AG09309 (cell line): ENCODE measurements at places on chromosomes 1 and 21.
A peak's percentile ranks its signal among the peaks of the same experiment; 100 is the strongest.

GRCh38 chr1:7967651-7968050, 6.1 kb downstream of the PARK7 start:
- no peak for DNase-seq

DNA sequence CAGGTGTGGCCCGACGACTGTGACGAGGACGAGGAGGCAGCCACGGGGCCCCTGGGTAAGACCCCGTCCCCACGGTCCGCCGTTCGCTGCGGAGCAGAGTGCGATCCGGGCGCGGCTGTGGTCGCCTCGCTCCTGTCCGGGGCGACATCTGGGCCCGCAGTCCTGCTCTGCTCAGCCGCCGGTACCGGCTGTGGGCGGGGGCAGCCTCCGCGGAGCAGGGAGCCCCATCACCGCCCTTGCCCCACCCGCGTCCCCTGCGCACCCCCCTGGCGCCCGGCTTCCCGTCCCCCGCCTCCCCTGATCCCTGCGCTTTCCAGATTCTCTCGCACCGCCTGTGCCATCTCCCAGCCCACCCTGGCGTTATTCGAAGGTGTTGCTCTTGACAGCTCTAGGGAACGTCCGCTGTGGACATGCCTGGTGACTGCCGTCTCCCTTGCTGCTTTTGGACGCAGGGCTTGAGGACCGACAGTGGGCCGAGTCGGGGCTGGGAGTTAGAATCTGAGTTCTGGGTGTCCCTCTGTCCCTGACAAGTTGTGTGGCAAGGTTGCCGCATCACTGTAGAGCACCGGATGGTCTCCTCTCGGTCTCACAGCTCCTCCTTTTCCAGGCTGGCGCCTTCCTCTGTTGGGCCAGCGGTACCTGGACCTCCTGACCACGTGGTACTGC, 596 bp downstream of the TOR3A start:
- DNase-seq, result no peak

GRCh38 chr1:227780101-227781044, 35.1 kb upstream of the PRSS38 start:
- no peak for DNase-seq

- DNase-seq, result no peak
Observed at GRCh38 chr1:68675336-68675735, 178.5 kb upstream of the DEPDC1 start.

- peak; percentile 8 for DNase-seq
Observed at GRCh38 chr1:206982216-206982615, 12.0 kb upstream of the FCAMR start.

DNA sequence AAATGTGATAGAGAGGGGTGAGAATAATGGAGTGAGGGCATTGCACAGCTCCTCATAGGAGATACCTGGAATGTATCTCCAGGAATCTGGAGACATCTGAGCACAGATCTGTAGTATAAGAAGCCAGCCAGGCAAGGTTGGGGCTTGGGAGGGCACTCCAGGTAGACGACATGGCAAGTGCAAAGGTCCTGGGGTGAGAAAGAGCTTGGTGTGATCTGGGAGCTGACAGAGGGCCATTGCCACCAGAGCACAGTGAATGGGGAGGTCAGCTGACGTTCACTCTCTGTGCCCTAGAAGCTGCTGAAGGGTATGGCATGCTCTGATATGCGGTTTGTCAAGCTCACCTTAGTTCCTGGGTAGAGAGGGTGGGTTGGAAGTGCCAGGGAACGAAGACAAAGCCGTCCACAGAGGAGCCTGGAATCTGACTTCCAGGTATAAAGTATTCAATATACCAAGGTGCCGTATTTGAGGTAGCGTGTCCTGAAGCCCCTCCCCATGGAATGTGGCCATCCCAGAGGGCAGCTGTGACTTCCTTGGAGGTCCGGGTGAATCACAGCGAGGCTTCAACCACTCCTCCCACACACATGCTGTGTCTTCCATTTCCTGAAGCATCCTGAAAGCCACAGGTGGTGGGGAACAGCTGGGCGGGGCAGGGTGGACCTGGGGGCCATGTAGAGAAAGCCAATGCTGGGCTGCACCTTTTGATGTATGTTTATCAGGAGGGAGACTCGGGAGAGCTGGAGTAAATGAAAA, 182.7 kb upstream of the KLHDC7A start:
- no peak for DNase-seq

DNA sequence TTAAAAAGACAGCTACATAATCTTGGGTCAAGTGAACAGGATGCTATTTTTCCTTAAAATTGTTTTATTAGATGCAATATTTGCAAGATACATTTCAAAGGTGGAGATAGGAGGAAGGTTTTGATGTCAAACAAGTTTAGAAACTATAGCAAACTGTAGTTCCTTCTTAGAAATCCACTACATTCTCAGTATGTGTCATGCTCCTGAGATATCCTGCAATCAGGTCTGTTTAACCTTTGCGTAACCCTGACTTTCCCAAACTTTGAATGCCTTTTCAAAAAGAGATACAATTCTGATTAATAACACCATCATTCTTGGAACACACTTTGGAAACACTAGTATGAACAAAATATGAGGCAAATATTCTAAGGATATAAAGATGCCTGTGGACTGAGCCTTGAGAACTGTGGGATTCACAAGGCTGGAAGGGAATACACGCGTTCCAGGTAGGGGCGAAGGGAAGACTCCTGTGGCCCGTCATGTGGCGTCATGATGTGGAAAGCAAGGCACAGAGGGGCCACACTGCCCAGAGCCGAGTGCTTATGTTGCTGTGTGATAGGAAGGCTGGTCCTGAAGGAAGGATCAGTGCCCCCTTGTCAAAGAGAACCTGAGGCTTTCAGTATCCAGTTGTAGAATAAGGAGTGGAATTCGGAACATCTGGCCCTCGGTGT, 19.6 kb upstream of the TARBP1 start:
- no peak for DNase-seq

DNA sequence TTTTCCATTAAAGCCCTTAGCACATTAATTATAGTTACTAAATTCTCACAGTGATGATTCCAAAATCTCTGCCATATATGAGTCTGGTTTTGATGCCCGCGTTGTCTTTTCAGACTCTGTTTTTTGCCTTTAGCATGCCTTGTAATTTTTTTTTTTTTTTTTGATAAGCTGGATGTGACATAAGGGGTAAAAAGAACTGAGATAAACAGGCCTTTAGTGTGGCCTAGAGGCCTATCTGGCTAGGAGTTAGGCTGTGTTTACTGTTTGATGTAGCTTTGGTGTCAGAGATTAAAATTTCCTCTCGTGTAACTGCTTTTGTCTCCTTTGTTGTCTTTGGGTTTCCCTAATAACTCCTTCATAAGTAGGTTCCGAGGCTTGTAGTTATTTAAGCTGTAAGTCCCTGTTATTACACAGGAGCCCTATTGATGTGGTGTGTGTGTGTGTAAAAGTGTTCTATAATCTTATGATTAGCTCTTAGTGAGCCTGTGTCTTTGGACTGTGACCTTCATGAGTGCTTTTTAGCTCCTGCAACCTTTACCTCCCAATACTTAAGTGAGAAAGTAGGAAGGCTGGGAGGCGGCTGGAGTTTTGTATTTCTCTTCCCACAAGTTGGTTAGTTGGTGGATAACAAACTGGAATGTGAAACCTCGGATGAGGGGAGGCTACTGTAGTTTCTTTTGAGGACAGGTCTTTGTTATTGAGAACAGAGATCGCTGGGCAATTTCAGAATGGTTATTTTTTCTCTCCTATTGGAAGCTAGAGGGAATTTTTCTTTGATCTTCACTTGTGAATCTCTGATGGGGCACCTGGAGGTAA, 19.3 kb downstream of the HS2ST1 start:
- no peak for DNase-seq

GRCh38 chr1:99176753-99177152, 87.5 kb upstream of the PLPPR4 start:
- DNase-seq, result no peak

- DNase-seq, result no peak
Observed at GRCh38 chr1:152907686-152908601, at the start of gene IVL. Gene IVL (plus strand): TSS chr1:152908546. CDS start chr1:152909798, 1,252 bp downstream.

DNA sequence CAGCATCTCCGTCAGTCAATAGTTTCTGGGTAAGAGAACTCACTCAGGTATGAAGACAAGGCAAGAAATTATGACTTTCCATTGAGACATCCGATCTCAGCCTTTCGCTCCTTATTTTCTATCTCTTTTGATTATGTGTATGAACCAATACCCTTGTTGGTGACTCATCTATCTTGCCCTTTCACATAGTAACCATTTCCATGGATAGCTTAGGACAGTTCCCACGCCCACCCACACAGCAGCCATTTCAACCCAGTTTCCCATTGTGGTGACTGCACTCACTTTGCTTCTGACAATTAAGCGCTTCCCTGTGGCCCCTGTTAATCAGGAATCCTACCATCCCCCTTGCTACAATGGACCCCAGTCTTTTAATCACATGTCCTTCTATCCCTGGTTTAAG, 210.6 kb upstream of the ADGRL2 start:
- no peak for DNase-seq

GRCh38 chr1:200355801-200356200, 54.0 kb downstream of the ZNF281 start:
- no peak for DNase-seq

DNA sequence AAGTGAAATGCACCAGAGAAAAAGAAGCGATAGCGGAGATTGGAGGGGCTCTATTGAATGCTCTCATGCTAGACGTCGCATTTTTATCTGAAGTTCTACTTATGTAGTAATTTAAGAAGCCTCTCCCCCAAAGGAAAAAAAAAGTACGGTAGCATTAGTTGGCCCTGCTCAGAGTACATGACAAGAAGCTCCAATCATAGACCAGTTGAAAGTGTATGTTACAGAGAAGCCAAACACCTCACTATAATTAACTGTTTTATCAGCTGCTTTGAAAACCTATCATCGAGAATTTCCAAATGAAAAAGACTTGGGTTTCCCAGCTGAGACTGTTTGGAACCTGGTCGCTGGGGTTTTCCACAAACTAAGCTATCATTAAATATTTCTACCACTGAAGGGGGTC, 19.6 kb upstream of the OVAAL start:
- DNase-seq, result no peak

- no peak for DNase-seq
Observed at GRCh38 chr1:169086603-169087455, 19.7 kb upstream of the ATP1B1 start.

- no peak for DNase-seq
Observed at GRCh38 chr1:28860332-28861073, 48.5 kb downstream of the OPRD1 start.

DNA sequence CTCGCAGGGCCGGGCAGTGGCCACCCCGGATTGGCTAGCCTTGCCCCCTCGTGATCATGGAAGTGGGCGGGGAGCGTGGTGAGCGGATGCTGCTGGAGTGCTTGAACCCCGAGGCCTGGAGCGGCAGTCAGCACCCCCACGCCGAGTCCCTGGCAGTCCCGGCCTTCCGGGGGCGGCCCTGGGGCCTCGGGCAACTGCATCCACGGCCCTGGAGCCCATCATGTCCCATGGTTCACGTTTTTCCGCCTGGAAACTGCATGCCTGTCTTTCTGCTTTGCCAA, 45.6 kb downstream of the CDC7 start:
- no peak for DNase-seq

GRCh38 chr1:224014330-224014649, 99.6 kb upstream of the FBXO28 start:
- DNase-seq, result no peak

GRCh38 chr21:31498985-31499384, 154.9 kb upstream of the TIAM1 start:
- DNase-seq, result no peak

- no peak for DNase-seq
Observed at GRCh38 chr1:235625340-235625739, 24.2 kb downstream of the GNG4 start.

GRCh38 chr21:41635874-41636273, 127.9 kb upstream of the TMPRSS2 start:
- DNase-seq, result no peak

DNA sequence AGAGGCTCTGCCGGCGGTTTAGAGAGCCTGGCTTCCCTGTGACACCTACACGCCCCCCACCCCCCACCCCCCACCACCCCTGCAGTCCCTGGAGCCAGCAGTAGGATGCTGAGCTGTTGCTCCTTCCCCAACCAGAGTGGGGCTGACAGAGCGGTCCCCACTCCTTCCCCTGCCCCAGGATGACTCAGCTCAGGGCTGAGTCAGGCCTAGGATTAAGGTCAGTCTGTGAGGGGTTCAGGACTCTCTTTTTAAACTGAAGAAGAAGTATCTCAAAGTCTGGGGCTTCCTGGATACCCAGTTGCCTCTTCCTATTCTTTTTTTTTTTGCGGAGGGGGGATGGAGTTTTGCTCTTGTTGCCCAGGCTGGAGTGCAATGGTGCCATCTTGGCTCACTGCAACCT, 19.1 kb downstream of the DMBX1 start:
- no peak for DNase-seq

DNA sequence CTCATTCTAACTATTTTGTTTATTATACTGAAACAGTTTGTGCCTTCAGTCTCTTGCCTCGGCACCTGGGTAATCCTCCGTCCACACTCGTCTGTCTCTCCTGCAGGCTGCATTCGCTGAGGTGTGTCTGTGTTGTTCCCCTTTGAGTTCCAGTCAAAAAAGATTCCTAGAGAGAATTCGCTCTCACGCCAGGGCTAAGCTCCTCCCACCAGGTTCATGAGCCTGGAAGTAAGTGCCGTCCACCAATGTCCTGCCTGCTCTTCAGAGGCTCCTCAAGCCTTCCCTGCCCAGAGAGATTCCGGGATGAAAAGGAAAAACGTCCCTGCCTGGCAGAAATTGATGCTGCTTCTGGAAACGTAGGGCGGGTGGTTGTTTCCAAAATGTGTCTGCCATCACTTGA, 12.9 kb downstream of the KIAA2013 start:
- DNase-seq, result no peak

GRCh38 chr1:11573116-11573692, 81.0 kb downstream of the FBXO2 start:
- DNase-seq, result no peak

GRCh38 chr1:246091477-246091876, 415.6 kb downstream of the SMYD3 start:
- DNase-seq, result peak; percentile 10

- DNase-seq, result peak; percentile 16
Observed at GRCh38 chr1:192477630-192478029, 97.9 kb upstream of the RGS1 start.

GRCh38 chr1:156434989-156435544, 65.5 kb downstream of the MEF2D start:
- no peak for DNase-seq

DNA sequence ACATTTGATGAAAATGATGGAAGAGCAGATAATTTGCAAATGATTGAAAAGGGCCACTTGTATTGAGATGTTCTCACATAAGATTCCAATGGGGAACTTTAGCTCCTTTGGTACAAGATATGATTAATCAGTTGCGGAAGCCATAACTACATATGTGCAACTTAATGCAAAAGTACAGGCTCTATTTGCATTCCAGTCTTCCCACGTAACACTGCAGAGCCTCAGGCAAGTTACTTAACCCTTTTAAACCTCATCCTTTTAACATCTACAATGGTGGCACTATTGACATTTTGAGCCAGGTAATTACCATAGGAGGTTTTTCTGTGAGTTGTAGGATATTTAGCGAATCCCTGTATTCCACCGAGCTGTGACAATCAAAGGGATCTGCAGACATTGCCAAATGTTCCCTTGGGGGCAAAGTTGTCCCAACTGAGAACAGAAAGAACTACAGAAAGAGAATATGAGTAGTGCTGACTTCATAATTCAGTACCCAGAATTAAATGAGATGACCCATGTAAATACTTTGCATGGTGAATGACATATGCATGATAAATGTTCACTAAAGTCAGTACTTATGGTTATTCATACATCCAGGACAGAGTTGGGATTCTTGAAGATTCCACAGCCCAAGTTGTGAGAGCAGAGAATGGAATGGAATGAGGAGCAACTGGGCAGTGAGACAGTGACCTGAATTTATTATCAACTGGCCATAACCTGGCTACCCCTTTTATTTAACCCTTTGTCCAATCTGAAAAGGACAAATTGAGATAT, 62.6 kb downstream of the SPAG17 start:
- no peak for DNase-seq

- DNase-seq, result no peak
Observed at GRCh38 chr1:33622757-33623156, 150.3 kb downstream of the ZSCAN20 start.
